Lung (tissue), 17 donors: ENCODE measurements at places on chromosomes 2 and 18. TPM values are rescaled to one million over a fixed set of nuclear protein-coding genes. Genes with fewer than 3 reads are reported as not detected.
A peak's percentile ranks its signal among the peaks of the same experiment; 100 is the strongest.

DNA sequence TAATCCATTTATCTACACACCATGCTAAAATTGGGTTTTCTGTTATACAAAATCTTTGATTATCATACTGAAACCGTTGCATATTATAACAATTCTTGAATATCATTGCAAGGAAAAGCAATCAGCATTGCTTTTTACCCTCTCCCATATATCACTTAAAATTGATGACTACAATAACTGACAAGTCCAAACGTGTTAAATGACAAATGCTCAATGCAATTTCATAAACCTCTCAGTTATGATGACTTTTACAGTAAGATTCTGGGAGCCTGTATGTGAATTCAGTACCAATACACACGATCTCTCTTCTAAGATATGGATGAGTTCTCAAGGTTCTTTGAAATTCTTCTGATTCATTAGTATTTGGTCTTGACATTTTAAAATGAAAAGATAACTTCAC lies 368.5 kb upstream of the TRIB2 start:
- no peak for DNase-seq

- DNase-seq = no peak
Measured at GRCh38 chr18:10792181-10792580, 266.4 kb downstream of the NAPG start.

Gene GKN1
- not detected for polyA plus RNA-seq

DNA sequence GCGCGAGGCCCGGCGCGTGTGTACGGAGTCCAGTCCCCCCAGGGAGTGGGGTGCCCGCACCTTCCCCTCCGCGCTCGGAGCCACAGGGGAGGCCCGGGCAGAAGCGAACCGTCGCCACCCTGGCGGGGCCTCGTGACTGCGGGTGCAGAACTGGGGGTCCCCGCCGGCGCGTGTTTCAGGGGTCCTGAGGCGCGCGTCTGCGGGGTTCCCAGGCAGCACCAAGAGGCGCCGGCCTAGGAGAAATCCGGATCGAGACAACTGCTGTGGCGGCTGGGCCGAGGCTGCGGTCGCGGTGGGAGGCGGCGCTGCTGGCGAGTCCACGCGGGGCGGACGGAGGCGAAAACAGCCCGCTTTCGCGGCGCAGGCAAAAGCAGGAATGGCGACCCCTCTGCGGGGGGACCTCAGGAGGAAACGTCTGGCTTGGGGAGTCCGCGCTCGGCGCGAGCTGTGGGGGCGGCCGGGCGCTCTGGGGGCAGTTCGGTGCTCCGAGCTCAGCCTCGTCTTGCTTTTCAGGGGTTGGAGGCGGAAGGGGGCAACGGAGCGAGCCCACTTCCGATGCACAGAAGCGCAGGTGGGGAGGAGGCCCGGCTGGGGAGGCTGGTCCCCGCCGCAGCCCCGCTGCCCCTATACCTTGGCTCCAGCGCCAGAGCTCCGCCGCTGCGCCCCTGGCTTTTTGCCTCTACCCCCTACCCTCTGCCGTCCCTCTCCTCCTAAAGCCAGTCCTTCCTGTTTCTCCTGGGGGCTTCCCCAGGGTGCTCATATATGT lies 81.5 kb upstream of the LDLRAD4 start:
- DNase-seq = peak; percentile 58

Gene CAPN14
- 0.03 TPM for polyA plus RNA-seq

Gene DNPEP
- polyA plus RNA-seq = 82.9 TPM

- DNase-seq = peak; percentile 39
Measured at GRCh38 chr18:8329186-8329771, 280.0 kb upstream of the RAB12 start.
